ENCODE measurements at places on chromosomes 11 and 22. TPM values are rescaled to one million over a fixed set of nuclear protein-coding genes. Genes with fewer than 3 reads are reported as not detected.

The AGBL2 gene
- 0.83 TPM for total RNA-seq

The CLCF1 gene
- 3.4 TPM for total RNA-seq

The ADAMTS8 gene
- 0.28 TPM for total RNA-seq

The DGCR6 gene
- total RNA-seq, result 0.71 TPM

The NXPE4 gene
- not detected for total RNA-seq

The MS4A6A gene
- total RNA-seq, result not detected

The E2F8 gene
- not detected for total RNA-seq

The TMPRSS5 gene
- 0.14 TPM for total RNA-seq

The OR5W2 gene
- total RNA-seq, result not detected

The SIDT2 gene
- 21.3 TPM for total RNA-seq

The SESN3 gene
- total RNA-seq, result 22.9 TPM

The P2RX6 gene
- total RNA-seq, result 2.8 TPM
